ENCODE measurements at places on chromosomes 12 and 14.

GRCh38 chr12:41264281-41264680 is 76.2 kb downstream of the PDZRN4 start:
- DNase-seq, result no peak

GRCh38 chr14:56905282-56905681 is 95.0 kb upstream of the OTX2 start:
- no peak for DNase-seq

GRCh38 chr12:103908877-103909276 is 21.3 kb upstream of the HSP90B1 start:
- DNase-seq, result no peak

- no peak for DNase-seq
Measured at GRCh38 chr14:72492196-72492595, 401.7 kb downstream of the DPF3 start.

DNA sequence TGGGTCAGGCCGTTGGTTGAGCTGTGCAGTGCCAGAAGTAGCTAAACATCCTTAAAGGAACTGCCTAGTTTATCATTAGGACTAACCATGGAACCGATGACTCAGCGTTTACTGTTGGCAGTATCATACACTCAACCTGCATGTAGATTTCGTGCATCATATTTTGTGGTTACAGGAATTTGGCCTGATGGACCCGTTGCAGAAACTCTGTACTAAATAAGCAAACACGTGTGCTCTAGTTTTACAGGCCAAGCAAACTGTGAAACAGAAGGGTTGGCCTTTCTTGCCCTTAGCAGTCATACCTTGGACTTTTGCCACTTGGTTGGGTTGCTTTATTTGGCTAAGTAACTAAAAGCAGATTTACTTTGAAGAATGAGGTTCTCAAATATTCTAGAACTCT is 35.6 kb downstream of the DGLUCY start:
- DNase-seq, result peak; percentile 92

DNA sequence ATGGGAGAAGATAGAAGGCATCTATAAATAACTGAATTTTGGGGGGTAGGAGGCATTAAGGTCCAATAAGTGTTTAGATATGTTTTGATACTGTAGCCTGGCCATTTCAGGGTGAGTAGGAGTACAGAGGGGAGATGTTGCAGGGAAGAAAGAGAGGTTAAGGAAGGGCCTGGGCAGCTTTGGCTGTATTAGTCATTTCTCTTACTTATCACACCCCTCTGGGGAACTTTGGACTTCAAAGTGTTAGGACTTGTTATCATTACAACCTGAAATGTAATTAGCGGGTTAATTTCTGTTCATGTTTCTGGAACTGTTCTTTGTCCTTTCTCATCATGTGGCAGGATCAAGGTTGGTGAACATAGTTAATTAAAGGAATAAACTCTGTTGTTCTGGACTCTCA is 40.3 kb downstream of the SUSD6 start:
- DNase-seq, result no peak

DNA sequence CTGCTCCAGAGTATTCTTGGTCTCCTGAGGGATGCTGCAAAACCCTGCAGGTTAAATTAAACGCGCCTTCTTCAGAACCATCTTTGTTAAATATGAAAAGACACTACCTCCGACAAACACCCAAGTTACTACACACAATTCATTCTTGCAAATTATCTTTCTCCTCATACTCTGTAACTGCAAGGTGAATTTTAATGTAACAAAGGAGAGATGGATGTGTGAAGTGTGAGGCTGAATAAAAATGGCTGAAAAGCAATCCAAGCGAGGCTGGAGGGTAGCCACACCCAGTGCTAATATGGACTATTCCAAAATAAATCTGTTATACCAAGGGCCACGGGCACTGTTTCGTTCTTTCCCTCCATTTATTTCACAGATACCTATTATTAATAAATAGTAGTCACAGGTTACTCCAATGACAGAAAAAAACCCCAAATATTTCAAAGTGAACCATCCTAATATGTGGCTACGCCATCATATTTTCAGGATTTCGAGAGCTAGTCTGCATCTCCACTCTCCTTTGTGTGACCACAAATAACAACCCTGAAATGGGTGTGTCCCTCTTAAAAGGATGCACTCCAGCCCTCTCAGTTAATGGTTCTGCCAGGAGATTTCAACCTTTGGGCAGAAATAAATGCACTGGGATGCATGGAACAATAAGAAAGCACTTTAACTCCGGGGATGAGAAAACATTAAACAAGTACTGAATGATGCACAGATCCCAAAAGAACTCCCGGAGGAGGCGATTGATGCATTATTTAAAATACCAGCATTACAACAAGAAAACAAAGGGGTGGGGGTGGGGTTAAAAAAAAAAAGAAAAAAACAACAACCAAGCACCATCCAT is 53.1 kb upstream of the CCDC175 start:
- peak; percentile 23 for DNase-seq

GRCh38 chr12:2341871-2342270 is 289.1 kb downstream of the CACNA1C start:
- no peak for DNase-seq

GRCh38 chr12:4241592-4241991 is 32.0 kb upstream of the CCND2 start:
- no peak for DNase-seq

- DNase-seq, result no peak
Measured at GRCh38 chr12:77328326-77328725, 263.0 kb upstream of the E2F7 start.

DNA sequence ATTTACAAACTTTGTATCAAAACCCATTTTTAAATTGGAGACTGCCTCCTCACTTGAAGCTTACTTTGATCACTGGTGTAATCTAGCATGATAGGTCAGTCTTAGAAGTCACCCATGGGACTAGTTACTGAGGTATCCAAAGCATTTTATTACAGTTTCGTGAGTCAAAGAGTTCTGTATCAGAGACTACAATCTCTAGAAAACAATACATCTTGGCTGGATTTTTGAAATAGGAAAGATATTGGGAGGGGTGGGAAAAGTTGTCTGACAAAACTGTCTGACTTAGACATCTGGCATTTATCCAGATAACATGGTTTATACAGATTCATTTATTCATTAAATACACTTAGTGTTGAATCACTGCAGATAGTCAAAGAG is 173.5 kb upstream of the PDZRN4 start:
- DNase-seq, result no peak

DNA sequence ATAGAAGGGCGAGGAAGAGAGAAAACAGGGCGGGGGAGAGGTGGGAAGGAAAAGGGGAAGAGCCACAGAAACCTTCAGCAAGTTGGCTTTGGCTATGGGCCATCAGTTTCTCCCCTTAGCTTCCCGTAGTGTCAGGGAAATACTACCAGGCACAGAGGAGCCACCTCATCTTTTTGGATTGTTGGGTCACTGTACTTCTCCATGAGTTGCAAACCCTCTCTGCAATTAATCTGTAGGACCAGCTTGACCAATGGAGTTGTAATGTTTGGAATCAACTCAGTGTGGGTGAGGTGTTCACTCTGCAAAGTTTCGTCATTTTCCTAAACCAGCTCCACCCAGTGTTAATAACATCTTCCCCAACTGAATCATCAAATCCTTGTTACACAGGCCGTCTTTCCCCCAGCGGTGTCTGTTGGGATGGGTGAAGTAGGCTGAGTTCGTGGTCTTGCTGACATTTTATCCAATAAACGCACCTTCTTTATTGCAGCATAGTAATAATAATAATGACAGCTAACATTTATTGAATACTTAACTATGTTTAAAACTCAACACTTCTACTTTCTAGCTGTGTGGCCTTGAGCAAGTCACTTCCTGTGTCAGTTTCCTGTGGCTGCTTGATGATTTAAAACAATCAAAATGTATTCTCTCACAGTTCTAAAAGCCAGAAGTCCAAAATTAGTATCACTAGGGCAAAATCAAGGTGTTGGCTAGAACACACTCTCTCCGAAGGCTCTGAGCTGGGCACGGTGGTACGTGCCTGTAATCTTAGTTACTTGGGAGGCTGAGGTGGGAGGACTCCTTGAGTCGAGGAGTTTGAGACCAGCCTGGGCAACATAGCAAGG is 8.1 kb upstream of the GLTP start:
- no peak for DNase-seq

DNA sequence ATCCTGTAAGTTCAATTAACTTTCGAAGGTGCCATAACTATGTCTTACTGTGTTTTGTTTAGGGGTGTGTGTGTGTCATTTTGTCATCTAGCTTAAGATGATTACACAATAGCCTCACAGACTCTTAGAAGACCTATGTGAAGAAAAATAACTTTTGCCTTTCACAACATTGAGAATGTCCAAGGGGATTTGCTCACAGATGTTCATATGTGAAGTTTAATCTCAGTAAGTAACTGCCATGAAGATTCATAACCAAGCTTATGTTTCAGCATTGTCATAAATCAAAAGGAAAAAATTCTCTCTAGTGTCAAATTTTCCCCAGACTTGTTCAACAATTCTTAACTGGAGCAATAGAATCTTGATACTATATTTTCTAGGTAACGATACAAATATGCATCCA is 226.1 kb upstream of the PRKD1 start:
- DNase-seq, result no peak

GRCh38 chr12:122855928-122856831 is 20.9 kb downstream of the HIP1R start:
- no peak for DNase-seq

DNA sequence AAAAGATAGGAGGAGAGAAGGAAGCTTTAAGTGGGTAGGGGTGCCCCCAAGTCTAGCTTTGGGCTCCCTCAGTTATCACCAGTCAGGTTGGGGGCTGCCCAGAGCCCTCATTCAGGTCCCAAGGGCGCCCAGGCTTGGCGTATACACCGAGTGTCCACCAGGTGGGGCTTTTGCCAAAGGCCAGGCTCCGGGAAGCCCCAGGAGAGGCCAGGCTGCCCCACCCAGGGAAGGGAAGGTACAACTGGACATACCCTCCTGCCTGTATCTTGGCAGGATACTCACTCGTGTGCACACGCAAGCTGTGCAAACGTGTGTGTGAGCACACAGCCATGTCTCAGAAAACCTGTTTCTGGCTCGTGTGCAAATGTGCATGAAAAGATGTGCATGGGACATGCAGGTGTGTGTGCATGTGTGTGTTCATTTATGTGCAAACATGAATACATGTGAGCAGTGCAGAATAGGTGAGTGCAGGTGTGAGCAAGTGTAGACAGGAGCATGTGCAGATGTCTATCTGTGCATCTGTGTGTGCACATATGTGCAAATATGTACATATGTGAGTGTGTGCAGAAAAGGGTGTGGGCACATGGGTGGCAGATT is 103.9 kb upstream of the MYL2 start:
- no peak for DNase-seq

- DNase-seq, result no peak
Measured at GRCh38 chr14:70731447-70732239, 77.7 kb downstream of the MAP3K9 start.

DNA sequence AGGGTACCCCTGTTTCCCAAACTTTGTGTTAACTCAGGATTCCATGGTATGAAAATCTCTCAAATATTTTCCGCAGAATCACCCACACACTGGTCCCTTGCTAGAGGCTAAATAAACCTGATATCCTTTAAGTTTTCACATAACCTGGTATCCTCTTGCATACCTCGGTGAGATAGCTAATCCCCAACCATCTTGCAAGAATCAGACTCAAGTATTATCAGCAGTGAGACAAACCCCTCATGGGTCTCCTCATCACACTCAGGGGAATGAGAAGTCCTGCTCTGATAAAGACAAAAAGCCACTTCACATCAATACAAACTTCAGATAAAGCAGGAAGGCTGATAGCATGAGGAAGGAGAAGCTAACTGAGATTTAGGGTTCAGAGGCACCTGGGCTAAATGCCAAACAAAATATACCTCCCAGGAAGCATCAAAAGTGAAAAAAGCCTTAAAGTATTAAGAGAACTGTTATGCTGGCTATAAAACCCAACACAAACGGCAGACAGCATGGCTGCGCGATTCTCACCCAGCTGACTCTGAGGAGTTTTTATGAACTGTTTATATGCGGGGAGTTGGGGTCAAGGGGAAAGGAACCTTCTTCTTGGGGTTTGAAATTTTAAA is 96.5 kb downstream of the FOXN3 start:
- no peak for DNase-seq

DNA sequence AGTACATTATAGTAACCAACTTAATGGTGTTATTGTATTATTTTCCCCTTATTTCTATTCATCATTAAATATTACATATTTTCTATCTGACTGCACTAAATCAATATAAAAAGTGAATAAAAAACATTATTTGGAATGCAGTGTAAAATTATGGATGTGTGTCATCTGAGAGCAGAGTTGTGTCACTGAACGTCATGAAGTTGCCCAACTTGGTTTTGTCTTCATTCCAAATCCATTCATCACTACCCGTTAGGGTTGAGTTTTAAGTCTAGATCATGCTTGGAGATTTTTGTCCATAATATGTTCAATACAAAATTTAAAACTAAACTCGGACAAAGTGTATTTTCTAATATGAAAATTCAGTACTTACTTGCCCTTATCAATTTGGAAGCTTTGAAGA is 16.1 kb downstream of the KLRF1 start:
- DNase-seq, result no peak

DNA sequence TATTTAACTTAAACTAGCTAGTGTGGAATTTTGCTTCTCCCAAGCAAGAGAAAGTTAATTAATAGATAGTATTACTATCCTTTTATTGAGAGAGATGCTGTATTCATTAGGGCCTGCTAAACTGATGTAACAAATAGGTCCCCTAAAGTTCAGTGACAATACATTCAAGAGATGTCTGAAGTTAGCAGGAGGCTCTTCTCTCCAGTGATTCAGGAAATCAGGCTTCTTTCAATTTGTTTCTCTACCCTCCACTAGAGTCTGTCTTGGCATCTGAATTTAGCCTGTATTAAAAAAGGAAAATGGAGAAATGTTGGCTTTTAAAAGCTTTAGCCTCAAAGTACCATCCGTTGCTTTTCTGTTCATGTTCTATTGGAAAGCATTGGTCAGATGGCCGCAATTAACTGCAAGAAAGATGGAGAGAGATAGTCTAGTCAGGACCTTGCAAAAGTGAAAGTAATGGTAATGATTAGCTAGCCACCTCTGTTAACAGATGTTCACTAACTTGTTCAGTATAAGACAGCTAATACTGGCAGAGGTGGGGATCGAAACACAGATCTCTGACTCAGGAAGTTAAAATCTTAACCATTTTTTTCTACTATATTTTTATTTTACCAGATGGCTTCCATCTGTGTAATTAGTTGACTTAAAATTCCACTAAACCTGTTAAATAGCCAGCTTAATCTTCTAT is 786.8 kb downstream of the TMTC2 start:
- no peak for DNase-seq

- peak; percentile 10 for DNase-seq
Measured at GRCh38 chr12:113980537-113981337, 14.6 kb upstream of the RBM19 start.

GRCh38 chr12:91937706-91938105 is 207.9 kb downstream of the BTG1 start:
- DNase-seq, result no peak
